Astrocyte of the hippocampus (primary cell): ENCODE measurements at places on chromosomes 1 and 21.

- DNase-seq: no peak
Measured at GRCh38 chr1:117590273-117590925, 15.4 kb upstream of the TENT5C start.

GRCh38 chr1:2539312-2539907 lies 9.3 kb upstream of the HES5 start:
- no peak for DNase-seq

DNA sequence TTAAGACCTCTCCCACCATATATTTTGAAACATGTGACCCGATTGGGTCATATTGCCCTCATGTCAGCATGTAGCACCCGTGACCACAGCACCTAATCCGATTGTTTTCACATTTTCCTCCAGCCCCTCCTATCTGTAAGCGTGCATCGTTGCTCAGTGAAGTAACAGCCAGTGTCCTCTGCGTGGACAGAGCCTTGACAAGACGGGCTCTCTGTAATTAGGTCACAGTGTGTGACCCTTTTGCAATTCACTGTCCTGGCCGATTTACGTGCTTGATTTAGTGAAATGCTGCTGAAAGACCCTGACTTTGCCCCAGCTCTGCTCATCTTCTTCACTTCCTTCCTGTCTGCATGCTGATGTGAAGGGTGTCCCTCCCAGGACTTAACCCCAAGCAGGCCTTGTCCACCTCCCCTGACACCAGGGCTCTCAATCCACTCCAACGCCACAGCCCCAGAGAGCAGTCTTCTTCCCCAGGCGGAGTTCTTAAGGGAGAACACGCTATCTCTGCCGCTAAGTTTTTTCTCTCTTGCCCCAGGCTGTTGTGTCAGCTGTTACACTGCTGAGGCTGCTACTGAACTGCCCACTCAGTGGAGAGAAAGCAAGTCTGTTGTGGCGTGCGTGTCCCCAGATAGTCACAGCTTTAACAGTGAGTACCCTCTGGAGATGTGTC lies 19.4 kb downstream of the URB2 start:
- no peak for DNase-seq

DNA sequence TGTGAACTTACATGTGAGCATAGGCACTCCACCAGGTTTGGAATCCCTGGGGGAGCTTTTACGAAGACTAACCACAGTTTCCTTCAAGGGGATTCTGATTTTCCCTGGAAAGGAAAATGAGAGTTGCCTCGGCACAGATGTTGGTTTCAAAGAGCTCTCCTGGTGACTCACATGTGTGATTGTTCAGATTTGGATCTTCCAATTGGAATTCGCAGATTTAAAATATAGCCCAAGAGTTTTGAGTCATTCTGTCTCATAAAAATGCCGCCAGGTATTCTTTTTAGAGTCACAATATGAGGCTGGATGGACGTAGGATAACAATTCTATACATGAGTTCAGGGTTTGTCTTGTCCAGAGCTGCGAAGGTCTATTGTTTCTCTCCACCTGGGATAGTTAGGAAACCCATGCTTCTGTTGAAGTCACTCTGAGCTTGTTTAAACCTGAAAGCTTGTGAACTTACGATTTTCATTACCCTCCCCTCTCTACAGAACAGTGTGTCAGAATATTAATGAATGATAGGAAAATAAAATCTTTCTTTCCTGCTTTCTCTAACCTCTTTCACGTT lies 64.9 kb downstream of the TGFB2 start:
- DNase-seq: no peak

GRCh38 chr1:94285031-94285654 lies 47.8 kb upstream of the ARHGAP29 start:
- DNase-seq: no peak

- peak; percentile 39 for DNase-seq
Measured at GRCh38 chr1:44801491-44802305, 1.5 kb downstream of the PLK3 start.

DNA sequence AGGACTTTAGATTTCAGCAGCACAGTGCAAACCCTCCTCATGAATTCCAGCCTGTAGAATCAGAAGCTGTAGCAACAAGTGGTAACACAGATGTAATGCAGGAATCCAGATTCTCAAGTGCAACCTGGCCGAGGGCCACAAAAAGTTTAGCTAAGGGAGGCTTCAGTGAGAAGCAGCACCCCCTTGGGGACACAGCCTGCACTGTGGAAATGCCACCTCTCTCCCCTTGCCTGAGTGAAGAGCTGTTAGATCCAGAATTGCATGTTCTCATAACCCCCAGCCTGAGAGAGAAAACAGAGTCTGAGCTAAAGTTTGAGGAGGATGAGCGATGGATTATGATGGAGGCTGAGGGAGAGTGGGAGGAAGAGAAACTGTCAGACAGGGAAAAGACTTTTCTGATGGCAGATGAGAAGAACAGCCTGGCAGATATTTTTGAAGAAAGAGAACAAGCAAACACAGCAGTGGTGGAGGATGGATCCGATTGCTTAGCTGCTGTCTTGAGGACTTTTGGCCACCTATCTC lies 80.5 kb upstream of the BMP8A start:
- DNase-seq: peak; percentile 97

GRCh38 chr1:26387447-26387846 lies 14.9 kb upstream of the ZNF683 start:
- no peak for DNase-seq

DNA sequence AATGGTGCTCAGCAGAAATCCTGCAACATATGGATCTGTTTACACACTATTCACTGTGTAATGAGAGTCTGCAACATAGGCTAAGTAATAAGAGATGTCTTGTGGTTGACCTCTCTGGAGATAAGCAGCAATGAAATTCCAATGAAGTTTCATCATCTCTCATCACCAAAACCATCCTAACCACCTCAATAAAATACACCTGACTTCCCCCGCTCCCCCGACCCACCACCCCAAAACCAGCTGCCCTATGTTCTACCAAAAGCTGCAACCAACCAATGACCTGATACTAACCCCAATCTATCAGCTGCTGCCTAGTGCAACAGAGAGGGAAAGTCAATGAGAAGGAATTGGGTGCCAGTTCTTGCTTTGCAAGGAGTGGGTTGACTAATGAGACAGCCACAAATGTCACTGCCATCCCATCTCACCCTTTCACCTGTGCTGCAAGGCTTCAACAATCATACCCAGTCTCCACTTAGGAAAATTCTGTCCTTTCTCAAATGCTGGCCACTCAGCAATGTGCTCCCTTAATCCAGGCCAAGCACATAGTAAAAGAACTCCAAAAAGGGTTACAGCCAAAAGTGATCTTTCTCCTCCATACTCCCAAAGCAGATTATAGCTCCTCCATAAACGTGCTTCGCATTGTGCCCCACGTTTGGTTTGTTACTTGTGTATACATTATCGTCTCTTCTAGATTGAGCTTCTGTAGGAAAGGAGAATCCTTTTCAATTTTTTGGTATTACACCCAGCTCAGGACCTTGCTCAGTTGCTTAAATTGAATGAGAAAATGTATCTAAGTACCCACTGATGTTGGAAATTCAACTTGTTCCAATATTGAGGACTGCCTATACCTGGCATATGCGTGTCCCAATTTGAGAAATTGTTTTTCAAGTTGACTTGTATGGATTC lies 29.0 kb downstream of the MRPL39 start:
- DNase-seq: no peak

DNA sequence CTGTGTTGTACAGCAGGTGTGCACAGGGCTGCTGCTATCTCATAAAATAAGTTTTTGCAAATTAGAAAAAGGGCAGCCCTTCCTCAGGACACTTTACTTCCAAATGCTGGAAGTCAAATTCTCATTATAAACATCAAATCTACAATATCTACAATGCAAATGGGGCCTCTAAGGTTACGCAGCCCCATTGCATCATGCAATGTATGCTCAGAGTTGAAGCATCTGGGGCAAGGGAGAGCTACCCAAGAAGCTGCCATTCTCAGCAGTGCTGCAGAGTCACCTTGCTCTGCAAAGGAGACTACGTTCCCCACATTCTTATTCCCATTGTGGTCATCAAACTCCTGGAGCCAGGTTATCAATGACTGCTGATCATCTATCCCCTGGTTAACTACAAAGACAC lies 208.9 kb upstream of the POGK start:
- DNase-seq: no peak

GRCh38 chr1:193211539-193211938 lies 25.1 kb upstream of the B3GALT2 start:
- peak; percentile 59 for DNase-seq

DNA sequence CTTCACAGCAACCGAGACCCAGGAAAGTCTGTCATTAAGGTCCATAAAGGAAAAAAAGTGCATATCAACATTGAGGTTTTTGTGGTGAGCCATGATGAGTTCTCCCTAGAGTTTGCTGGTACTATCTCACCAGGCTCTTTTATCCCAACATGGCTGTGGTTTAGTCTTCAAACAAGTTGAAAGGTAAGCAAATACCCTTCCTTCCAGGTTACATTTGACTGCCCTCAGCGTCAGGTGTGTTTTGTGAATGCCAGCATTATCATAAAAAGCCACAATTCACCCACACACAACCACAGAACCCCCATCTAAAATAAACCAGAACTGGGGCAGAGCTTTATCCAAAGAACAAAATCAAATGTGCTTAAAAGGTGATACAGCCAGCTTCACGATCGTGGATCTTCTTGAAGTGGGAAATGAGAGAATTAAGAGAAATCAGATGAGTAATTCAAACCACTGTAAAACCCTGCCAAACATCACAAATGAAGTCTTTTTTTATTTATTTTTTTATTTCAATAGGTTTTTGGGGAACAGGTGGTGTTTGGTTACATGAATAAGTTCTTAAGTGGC lies 64.7 kb downstream of the SETD4 start:
- no peak for DNase-seq

DNA sequence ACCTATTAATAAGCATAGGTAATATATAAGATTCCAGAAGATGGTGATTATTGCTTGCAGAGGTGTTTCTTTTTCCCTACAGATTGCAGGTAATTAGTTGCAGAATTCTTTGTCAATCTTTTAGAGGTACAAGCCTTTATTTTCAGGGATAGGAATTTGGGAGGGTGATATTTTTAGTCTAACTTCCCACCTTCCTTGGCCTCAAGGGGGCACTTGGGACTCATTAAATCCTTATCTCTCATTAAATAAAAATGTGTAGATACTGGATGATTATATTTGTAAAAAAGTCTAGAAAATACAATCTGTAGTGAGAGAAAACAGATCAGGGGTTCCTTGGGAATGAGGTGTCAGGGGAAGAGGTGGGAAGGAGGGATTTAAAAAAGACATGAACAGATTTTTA lies 179.2 kb downstream of the PATJ start:
- peak; percentile 32 for DNase-seq

DNA sequence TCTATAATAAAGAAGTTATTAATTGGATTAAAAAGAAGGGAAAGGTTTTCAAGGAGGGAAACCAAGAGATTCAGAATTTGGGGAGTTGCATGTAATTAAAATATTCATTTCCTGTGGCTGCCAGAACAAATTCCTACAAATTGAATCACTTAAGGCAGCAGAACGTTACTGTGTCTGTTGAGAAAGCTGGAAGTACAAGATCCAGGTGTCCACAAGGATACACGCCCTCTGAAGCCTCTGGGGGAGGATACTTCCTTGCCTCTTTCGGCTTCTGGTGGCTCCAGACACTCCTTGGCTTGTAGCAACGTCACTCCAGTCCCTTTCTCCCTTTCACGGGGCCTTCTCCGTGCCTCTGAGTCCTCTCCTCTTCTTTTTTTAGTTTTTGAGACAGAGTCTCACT lies 67.9 kb downstream of the KAZN start:
- DNase-seq: no peak

GRCh38 chr21:36730291-36731281 lies 31.7 kb downstream of the SIM2 start:
- peak; percentile 75 for DNase-seq

GRCh38 chr1:239386453-239387303 lies at the start of gene CHRM3:
CHRM3 (plus strand) TSS chr1:239386568; CDS start chr1:239907452, 520,884 bp downstream.
- DNase-seq: peak; percentile 73

GRCh38 chr1:41528726-41529605 lies 44.5 kb upstream of the EDN2 start:
- no peak for DNase-seq

- no peak for DNase-seq
Measured at GRCh38 chr1:179761846-179762640, 19.0 kb downstream of the FAM163A start.

DNA sequence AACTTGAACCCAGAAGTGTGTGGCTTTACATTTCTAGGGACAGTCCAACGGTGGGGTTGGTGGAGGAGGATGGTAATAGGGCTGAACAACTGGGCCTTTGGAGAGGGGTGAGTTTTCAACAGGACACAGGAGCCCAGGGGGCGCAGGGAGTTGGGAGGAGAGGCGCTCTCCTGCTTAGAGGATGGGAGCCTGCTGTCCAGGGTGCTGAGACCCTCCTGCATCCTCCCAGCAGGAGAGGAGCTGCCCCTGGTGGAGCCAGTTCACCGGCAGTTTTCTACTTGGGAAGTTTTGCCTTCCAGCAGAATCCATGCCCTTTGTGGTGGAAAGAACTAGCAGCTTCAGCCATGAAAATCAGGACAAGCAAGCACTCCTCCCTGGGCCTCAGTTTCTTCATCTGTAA lies 8.6 kb downstream of the KCNC4 start:
- peak; percentile 44 for DNase-seq

GRCh38 chr1:42657981-42658876 lies at the start of gene PPIH:
PPIH (plus strand) TSS chr1:42658423; CDS start chr1:42658447, 24 bp downstream.
- peak; percentile 97 for DNase-seq

GRCh38 chr1:53740621-53741105 lies 1.7 kb upstream of the GLIS1 start:
- DNase-seq: peak; percentile 85

GRCh38 chr1:54708385-54708784 lies 7.3 kb upstream of the TTC4 start:
- no peak for DNase-seq

DNA sequence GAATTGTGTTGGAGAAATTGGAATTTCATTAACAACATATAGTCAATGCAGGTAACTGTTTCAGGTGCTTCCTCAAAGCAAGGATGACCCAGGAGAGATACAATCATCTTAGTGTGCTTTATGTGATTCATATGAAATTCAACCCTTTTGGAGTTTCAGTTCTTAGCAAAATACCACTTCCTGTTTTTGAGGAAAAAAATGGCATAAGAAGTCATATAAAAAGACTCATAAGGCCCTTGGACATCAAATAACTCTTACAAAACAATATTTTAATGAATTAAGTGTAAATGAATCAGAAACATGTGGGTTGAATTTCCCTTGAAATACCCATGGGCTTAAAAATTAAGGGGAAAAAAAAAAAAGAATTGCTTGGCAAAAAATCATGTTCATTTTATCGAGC lies 926.6 kb downstream of the LTN1 start:
- no peak for DNase-seq

- DNase-seq: peak; percentile 70
Measured at GRCh38 chr1:178192686-178193085, 98.8 kb downstream of the RASAL2 start.
